Mesendoderm (in vitro differentiated cells): ENCODE measurements at places on chromosomes 5 and 9.

DNA sequence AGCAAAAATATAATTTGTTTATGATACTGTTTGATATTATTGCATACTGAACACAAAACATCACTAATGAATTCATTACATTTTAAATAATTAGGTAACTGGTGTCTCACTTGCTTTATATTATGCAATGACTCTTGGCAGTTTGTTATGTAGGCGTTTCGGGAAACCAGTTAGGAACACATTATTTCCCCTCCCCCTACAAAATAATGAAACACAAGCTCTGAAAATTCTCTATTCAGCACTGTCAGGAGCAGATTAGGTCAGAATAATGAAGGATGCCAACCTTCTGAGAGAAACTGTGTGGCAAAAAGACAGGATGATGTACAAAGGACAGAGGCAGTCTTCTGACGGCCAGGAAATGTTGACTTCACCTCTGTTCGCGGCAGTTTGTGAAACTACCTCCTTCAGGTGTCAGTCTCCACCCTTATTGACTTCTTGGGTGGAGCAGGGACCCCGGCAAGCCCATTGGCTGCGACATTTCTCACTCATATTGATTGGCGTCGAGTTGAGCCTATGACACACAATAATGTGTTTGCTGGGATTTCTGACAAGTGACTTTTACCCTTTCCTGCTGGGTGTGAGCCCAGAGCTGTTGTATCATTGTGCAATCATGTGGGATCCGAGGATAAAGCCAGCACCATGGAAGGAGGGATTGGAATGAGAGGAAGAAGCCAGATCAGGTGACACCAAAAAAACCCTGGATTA lies 33.9 kb downstream of the SH3PXD2B start:
- peak; percentile 83 for DNase-seq

DNA sequence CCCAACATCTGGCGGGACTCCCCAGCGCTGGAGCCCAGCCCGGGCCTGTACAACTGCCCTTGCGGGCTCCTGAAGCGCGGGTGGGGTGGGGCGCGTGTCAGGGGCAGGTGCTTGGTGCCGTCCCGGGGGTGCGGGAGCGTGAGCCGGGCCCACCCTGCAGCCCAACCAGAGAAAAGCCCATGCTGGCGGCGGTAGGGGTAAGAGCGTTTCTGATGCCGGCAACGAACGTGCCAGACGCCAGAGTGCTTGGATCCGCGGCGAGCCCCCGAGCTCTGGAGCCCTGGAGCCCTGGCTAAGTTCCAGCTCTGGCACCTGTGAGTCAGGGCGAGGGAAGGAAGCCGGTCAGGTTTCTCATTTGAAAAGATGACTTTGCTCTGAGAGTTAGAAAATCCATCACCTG lies 58.0 kb downstream of the ZNF510 start:
- no peak for DNase-seq

GRCh38 chr5:133397348-133397747 lies 215.0 kb downstream of the FSTL4 start:
- no peak for DNase-seq

- DNase-seq, result no peak
These were observed 62.8 kb downstream of the HMCN2 start for GRCh38 chr9:130328349-130328801.

DNA sequence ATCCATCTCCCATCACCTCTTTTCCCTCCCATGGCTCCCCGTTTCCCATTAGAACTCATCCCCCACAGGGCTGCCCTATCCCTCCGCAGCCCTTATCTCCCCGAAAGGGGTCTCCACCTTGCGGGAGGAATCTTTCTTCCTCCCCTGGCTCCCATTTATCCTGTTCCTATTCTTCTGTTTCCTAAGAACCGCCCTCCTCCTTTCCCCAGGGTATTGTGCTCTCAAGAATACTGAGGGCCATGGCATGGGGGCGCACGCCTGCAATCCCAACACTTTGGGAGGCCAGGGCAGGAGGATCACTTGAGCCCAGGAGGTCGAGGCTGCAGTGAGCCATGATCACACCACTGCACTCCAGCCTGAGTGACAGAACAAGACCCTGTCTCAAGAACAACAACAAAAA lies 665 bp downstream of the CD72 start:
- no peak for DNase-seq

DNA sequence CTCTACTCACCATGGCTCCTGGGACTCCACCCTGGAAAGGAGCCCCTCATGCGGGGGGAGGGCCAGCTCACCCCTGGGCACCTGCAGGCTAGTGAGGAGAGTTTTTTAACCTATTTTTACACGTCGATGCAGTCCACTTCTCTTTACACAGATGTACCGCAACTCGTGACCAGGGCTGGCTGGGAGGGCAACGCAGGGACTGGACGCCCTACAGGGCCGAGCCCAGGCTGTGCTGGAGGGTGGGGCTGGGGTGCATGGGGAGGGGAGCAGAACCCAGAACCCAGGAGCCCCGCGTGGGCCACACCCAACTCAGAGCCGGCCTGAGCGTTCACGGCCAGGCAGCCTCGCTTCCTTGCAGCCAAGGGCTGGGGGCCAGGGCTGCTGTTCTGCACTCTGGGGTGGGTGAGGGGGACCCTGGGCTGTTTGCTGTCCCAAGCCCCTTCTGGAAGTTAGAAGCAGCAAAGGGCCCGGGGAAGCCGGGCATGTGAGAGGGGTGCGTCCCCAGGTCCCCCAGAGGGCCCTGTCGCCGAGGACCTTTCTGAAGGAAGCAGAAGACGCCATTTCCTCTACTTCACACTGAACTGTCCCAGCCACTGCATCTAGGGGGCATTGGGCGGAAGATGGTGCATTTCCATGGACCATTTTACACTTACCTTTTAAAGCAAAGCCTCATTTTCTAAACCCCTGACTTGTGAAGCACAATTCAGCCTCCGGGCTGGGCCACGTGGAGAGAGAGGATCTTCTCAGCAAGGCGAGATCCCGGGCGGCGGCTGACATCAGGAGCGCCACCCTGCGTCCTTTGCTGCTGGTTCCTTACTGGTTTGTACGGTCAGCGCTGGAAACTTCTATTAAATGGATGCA lies 90.5 kb downstream of the KCNT1 start:
- DNase-seq, result no peak

DNA sequence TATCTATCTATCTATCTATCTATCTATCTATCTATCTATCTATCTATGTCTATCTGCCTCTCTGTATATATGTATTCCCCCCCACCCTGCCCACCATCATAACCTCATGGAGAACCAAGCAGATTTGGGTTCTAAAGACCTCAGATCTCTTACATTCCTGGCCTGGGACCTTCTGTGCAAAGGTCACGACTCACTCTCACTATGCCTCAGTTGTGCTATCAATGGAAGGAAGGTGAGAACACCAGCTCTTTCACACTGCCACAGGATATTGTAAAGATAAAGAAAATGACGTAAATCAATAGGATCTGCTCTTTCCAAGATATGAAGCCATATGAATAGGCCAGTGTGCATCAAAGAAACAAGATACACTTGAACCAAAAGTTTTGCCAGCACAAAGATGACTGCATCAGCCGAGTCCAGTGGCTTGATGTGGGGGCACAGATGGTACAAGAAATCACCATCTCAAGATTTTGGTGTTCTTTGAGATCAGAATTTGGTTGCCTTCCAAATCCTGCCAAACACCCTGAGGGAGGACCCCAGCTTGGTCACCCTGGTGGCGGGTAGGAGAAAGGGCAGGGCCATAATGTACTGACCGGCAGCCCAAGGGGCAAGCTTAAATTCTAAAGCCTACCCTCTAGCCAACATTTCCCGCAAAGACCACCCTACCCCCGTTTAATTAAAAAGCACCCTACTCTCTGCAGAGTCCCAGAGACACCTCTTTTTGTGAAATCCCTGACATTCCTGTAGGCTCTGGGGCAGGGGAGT lies 8.4 kb upstream of the FGF1 start:
- DNase-seq, result peak; percentile 37

- no peak for DNase-seq
These were observed 36.2 kb upstream of the POU4F3 start for GRCh38 chr5:146302406-146302805.

DNA sequence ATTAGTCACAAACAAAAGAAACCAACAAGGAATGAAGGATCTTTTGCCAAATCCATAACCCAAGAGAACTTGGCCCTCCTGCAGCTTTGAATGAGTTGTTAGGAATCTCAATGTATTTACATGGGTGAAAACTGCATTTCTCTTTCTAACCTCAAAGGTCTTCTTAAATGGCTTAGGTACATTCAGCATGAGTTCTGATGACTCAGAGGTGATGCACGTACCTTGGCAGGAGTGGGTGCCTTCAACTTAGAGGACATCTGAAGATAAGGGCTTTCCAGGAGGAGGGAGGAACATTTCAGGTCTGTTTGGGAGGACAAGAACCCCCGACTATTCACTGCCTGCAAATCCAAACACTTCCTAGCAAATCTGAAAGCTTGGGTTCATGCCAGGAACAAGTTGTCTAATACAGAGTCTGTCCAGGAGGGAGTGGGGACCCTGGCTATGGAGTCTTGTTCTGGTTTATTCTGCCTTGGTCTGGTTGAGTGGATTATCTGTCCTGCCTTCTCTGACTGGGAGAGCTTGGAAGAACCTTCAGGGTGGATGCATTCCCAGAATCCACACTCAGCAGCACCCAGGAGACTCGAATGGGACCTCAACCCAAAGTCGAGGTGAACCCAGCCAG lies 65.7 kb downstream of the IRX2 start:
- DNase-seq, result peak; percentile 43

DNA sequence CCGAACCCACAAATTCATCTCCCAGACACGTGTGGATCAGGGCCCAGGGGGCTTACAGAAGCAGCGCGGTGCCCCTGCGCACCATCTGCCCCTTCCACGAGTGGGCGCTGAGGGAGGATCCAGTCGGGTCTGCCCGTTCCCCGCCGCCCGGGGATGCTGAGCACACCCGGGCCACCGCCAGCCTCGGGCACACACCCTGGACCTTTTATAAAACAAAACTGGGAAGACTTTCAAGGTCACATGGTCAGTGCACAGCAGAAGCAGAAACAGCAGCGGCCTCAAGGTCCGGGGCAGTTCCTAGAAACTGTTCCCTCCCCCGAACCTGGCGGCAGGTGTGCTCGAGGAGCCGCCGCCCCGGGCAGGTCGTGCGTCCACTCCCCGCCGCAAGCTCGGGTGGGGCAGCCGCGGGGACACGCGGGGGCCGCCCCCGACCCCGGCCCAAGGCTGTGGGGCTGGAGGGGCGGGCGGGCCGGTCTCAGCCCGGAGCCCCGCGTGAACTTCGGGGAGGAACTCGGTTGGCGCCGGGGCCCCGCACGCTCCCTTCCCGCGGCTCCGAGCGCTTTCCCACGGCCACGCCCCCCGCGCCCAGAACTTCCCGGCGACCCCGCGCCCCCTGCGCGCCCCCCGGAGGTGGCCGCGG lies 633 bp upstream of the PPP1R26 start:
- DNase-seq, result peak; percentile 45

DNA sequence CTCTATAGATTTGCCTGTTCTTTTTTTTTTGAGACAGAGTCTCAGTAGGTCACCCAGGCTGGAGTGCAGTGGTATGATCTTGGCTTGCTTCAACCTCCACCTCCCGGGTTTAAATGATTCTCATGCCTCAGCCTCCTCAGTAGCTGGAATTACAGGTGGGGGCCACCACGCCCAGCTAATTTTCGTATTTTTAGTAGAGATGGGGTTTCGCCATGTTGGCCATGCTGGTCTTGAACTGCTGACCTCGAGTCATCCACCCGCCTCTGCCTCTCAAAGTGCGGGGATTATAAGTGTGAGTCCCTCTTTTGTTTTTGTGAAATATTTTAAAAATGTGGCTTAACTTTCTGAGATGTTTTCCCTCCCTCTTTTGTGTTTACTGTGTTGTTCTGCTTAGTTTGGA lies 29.2 kb downstream of the HSPA4 start:
- DNase-seq, result no peak

GRCh38 chr5:126780165-126780827 lies 3.4 kb downstream of the LMNB1 start:
- peak; percentile 80 for DNase-seq

DNA sequence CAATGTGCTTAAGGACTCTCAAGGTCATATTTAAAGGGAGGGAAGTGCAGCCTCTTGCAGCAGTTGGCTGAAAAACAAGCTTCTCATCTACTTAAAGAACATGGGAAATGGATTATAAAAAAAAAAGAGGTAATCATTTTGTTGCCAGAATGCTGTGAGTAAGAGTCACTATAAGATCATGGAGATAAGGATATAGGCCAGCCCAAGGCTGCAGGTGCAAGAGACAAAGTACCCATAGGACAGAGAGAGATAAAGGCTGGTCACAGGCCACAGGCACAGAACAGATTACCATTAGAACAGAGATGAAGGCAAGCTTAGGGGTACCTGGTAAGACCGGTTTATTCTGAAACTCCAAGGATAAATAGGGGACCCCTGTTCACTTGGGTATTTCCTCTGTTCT lies 70.5 kb downstream of the CDKN2A start:
- no peak for DNase-seq

DNA sequence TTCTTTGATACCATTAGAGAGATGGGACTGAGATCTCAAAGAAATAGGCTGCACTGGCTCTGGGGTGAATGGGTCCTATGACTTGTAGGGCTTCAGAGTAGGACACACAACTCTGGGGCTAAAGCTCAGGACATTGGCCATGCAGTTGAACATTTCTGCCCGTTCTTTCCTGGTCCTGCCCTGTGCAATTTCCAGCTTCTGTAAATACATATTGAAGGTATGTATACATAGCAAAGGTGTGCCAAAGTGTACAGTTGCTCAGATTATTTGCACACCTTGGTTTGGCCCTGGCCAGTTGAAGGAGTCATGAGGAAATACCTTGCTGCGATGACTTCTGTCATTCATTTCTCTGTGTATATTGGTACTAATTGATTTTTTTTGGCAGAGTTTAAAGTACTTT lies 52.8 kb upstream of the TAF11L2 start:
- no peak for DNase-seq

DNA sequence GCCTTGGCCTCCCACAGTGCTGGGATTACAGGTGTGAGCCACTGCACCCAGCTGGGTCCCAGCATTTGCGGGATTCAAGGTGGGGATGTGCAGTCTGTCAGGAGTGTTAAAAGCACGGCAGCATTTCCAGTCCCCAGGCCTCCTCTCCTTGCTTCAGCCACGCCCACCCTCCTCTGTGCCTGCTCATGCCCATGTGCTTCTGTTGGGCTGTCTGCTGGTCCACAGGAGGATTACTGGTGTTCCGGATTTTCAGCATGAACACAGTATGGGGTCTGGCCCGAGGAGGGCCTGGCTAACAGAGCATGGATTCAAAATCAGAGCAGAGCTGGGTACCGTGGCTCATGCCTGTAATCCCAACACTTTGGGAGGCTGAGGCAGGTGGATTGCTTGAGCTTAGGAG lies 5.5 kb downstream of the ARRDC1 start:
- no peak for DNase-seq

- DNase-seq, result peak; percentile 81
These were observed 68.9 kb downstream of the DAP start for GRCh38 chr5:10691826-10692785.

DNA sequence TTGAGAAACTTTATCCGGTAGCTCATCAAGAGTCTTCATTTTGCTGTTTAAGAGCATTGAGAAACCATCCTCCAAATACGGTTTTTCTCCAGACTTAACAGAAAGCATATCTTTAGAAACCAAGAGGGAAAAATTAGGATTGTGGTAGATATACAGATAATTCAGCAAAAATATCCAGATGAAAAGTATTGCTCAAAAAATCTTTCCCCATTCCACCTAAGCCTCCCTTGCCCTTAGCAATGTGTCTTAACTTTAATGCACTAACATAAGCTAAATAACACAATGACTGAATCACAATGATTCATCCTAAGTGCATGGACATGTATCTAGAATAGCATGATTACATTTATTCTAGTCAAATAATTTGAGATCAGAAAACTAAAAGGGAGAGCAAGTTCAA lies 130.3 kb upstream of the TARS1 start:
- no peak for DNase-seq
